AG04450 (cell line): ENCODE measurements at places on chromosomes 2 and 18.

- peak; percentile 78 for DNase-seq
These were observed 53.7 kb upstream of the ARL4C start for GRCh38 chr2:234550511-234551107.

GRCh38 chr2:101398116-101398821 is 11.0 kb upstream of the CREG2 start:
- no peak for DNase-seq

- DNase-seq: no peak
These were observed 40.0 kb downstream of the STK25 start for GRCh38 chr2:241468476-241468781.

DNA sequence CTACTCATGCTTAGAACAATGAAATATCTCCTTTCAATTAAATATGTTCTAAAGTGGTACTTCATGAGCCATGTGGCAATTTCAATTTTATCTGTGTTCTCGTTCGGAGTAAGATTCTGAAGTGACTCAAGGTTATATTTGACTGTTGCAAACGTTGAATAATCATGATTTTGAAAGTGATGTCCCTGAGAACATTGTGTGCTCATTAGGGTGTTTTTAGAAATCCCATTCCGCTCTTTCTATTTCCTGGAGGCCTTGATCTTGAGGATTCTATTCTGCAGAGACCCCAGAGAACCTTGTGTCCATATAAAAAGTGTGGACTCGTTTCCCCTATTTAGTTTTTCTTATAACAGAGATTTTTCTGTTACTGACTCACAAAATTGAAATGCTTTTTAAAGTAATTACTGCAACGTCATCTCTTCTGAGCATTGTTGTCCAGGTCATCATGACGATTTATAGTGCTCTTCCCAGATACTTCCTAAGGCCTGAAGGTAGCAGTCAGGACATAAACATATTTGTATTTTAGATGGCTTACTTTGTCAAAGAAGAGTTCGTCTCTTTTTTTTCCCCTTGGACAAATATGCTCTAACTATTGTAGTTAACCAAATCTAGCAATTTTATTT is 27.2 kb downstream of the IL1R2 start:
- no peak for DNase-seq
